HT1080 (cell line): ENCODE measurements at places on chromosomes 5 and 9.

GRCh38 chr5:173762045-173762444 is 126.1 kb upstream of the CPEB4 start:
- DNase-seq = no peak

- peak; percentile 33 for DNase-seq
Observed at GRCh38 chr9:69149321-69149807, 24.7 kb upstream of the TJP2 start.

DNA sequence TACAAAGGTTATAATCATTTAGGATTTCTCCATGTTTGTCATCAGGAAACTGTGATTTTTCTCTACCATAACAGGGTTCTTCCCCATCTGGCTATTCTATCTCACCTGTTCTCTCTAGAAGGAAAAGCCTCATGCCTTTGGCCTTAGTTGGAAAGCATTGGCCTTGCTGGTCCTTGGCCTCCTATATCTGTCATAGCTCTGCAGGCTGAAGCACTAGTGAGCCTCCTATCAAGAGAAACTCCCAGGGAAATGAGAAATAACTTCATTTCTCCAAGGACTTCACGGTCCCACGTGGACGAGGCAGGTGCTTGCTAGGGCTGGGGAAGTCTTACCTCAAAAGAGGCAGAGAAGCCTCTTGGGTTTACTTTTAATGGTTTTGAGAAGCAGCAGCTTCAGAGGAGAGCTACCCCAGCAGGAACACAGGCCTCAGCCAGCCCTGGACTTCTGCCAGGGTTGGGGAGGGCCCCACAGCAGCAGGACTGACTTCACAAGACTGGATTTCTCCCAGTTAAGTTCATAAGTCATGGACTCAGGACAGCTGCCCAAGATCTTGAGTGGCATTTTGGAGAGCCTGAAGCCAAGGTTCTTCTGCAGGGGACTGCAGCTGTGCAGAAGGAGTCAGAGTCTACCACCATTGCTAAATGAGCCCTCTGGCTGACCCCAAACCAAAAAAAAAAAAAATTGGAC is 15.8 kb upstream of the PSAT1 start:
- no peak for DNase-seq

GRCh38 chr5:140883373-140883772 is 1.4 kb downstream of the PCDHA13 start:
- no peak for DNase-seq

GRCh38 chr9:92265154-92265553 is 28.3 kb downstream of the IARS1 start:
- DNase-seq = peak; percentile 51

GRCh38 chr9:125681657-125682056 is 25.4 kb downstream of the MAPKAP1 start:
- DNase-seq = no peak

DNA sequence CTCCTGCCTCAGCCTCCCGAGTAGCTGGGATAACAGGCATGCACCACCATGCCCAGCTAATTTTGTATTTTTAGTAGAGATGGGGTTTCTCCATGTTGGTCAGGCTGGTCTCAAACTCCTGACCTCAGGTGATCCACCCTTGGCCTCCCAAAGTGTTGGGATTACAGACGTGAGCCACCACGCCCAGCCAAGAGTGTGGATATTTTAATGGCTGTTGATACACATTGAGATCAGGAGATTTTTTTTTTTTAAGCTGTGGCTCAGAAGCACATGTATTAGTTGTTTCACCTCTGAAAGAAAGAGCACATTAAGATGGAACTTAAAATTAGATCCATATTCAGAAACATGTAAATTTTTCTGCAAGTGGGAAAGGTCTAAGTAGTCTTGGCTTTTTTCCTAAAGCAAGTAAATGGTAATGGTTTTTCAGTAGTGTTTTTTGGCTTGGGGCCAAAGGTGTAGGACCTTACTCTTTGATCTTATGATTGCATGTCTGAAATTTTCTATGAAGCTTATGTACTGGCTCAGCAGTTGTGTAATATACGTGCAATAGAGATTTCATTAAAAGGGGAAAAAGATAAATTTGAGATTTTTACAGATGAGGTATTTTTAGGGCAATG is 9.9 kb downstream of the RBM27 start:
- DNase-seq = no peak

DNA sequence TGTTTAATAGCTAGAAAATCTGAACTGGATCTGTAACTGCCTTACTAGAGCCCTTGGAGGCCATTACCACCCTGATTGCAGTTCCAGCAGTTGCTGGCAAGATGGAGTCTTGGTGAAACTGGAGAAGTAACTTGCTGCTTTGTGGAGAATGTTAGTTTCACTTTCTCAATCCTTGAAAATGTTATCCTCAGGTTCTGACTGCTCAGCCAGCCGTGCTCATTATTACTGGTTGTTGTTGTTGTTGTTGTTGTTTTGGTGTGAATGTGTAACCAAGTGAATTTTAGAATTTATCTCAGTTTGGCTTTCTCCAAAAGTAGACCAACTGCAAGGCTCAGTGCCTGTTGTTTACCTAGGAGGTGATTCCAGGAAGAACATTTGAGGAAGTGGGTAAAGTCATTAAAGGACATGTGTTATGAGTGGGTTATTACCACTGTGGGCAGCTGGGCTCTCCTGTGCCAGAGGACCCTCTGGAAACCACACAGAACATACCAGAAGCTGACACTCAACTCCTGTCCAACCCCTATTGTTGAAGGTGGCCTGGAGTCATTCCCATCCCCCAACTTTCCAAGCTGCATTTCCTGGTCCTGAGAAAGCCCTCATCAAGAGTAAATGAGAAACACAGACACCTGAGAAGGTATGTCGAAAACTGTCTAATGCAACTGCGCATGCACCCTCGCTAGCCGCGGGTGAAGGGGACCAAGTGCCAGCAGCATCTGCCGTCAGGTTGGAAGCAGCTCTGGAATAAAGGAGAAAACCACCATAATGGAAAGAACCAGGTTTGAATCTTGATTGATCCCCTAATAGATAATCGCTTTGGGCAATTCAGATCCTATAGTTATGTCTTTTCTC is 111.6 kb downstream of the CMYA5 start:
- peak; percentile 10 for DNase-seq

DNA sequence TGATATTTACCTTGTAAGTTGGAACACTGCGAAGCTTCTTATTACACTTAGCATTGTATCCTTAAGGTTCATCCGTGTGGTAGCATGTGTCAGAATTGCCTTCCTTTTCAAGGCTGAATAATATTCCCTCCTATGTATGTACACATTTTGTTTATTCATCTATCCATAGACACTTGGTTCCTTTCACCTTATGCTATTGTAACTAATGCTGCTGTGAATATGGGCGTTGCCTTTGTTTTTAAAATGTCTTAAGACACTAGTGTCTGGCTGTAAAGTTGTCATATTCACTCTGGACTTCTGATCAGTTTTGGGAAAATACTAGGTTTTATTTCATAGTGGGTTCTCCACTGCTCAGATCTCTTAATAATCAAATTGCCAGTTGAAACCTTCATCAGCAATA is 383.3 kb upstream of the PRR16 start:
- DNase-seq = no peak

GRCh38 chr9:77510666-77511065 is 137.5 kb downstream of the GNA14 start:
- DNase-seq = no peak

DNA sequence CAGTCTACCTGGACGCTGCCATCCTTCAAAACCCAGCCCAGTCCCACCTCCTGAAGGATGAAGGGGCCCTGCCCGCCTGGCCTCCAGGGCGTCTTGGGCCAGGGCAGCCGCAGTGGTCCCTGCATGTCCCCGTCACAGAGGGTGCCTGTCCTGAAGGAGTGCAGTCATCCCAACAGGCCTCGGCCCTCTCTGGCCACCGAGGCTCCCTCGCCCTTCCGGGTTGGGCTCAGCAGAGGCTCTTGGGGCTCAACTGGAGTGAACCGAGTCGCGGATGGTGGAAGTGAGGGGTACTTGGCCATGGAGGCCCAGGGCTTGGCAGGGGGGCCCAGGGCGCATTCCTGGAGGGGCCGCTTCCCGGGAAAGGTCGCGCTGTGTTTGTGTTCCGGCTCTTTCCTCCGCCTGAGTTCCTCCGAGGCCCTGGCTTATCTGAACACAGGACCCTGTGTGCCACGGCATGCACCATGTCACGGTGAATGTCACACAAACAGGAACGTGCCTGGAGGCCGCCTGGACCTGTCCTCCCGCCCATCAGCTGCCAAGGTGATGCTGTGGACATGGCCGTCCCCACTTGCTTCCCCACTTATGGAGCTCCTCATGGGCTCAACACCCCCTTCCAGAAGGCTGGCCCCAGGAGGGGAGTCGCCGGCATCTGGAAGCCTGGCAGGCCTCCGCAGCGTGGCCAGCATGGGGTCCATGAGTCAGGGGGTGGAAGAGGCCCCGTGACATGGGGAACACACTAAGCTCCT is 25.7 kb upstream of the OBP2B start:
- DNase-seq = no peak

DNA sequence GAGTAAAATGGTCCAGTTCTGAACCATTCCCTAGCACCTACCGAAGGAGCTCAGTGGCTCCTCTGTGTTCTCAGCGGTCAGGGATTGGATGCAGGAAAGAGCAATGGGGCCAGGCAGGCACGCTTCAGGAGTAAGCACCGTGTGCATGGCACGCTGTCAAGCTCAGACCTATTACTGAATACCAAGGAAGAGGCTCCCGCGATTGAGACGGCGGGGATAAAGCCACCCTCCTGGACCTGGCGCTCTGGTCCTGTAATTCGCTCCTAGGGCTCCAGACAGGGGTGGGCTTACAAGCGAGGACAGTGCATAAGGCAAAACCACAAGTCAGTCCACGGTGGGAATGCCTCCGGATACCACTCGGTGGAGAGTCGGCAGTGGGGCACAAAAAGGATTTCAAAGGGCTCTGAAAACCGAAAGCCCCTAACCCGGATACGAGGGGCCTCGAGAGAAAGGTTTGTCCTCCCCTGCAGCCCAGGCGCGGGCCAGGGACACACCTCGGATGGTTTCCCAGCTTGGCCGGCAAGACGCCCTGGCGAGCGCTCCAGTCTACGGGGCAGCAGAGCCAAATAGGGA is 988 bp downstream of the OXCT1 start:
- peak; percentile 11 for DNase-seq
